Cardiac muscle cell (in vitro differentiated cells and primary cell): ENCODE measurements at places on chromosomes 3 and 15.

DNA sequence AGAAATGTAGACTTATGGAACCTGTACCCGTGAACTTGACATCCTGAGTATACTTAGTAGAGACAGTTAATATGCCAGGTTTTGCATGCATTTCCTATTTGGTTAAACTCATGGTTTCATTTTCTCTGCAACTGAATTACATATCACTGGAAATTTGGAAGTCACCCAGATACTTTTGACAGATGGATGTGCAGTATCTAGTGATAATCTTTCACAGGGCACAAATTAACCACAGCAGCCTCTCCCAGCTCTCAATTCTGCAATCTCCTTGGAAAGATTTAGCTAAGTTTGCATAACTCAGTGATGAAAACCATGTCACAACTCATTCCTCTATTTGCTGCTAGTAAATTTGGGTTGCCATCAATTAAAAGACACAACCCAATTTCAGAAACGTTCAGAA is 162.3 kb upstream of the TPM1 start:
- DNase-seq = no peak

- DNase-seq = no peak
Observed at GRCh38 chr15:70062321-70062956, 35.3 kb downstream of the TLE3 start.

DNA sequence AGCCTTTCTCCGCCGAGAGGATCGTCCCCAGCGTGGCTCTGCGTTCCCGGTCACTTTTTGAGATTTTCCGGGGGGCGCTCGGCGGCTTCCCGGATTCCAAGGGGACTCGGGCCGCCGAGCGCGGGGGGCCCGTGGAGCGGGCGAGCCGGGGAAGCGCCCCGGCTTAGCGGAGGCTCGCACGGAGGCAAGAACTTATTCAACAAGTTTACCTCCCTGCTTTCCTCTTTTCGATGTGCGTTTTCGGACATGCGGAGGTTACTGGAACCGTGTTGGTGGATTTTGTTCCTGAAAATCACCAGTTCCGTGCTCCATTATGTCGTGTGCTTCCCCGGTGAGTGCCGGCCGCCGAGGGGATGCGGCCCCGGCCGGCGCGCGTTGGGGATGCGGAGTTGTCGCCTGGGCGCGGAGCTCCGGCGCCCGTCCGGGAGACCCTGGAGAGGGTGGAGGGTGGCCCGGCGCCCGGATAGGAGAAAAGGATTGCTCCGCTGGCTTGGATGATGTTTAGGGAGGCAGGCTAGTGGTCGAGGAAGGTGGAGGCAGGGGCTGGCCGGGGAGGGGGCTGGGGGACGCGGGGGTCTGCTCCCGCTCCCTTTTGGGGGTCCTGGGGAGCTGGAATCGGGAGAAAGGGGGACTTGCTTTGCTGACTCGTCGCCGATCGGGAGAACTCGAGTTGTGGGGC is 810 bp downstream of the PTPRG start:
- DNase-seq = peak; percentile 49

DNA sequence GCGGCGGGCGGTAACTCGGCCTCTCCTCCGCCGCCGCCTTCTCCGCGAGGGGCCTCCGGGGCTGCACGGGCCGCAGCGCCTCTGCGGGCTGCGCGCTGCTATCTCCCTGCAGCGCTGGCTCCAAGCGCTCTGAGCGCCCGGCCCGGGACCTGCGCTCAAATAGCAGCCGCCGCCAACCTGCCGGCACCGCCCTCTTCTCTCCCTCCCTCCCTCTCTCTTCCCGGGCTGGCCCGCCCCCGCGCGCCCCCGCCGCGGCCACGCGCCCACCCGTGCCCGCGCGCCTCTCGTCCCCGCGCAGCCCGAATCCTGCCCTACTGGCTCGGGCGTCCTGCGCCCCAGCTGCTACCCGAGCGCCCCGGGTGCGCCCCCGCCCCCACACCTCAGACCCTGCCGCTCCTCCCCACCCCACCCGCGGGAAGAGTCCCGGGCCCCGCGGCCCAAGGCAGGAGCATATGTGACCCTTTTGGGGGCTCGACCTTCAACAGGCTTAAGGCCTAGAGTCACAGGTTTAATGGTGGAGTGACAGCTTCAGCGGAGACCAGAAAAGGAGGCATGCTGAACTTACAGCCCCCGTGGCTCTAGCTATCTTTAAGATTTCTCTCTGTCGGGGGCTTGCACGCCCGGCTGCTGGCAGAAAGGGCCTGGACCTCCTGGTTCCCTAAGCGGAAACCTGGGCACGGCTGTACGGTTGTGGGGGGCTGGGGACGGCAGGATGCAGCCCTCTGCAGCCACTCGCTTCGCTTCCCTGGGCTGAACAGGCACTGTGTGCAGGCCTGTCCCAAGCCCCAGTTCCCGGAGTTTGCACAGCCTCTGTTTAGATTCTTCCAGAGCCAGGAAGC is at the start of gene CACNA2D2:
CACNA2D2 (minus strand) TSS at position 131 of the 839 bp plus-strand sequence. CDS start 211 bp downstream, outside the sequence.
- DNase-seq = peak; percentile 86

GRCh38 chr15:92707880-92708551 is 52.4 kb upstream of the FAM174B start:
- DNase-seq = no peak

DNA sequence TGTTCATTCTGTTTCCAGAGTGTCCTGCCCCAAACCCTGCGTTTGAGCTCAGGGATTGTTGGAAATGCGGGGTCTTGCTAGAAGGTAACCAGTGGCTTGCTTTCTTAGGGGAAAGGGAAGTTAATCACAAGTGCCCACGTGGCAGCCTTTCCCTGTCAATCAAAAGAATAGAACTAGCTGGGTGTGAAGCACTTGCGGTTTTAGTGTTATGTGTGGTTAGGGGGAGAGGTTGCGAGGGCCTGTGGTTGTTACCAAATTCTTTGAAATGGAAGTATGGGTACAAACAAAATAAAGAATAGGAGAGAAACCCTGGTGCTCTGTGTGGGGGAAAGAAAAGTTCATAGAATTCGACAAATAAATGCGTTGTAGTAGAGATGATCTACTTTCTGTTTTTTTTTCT is 67.6 kb downstream of the FNDC3B start:
- peak; percentile 50 for DNase-seq

GRCh38 chr3:42723219-42723618 is 20.6 kb upstream of the HHATL start:
- DNase-seq = no peak

DNA sequence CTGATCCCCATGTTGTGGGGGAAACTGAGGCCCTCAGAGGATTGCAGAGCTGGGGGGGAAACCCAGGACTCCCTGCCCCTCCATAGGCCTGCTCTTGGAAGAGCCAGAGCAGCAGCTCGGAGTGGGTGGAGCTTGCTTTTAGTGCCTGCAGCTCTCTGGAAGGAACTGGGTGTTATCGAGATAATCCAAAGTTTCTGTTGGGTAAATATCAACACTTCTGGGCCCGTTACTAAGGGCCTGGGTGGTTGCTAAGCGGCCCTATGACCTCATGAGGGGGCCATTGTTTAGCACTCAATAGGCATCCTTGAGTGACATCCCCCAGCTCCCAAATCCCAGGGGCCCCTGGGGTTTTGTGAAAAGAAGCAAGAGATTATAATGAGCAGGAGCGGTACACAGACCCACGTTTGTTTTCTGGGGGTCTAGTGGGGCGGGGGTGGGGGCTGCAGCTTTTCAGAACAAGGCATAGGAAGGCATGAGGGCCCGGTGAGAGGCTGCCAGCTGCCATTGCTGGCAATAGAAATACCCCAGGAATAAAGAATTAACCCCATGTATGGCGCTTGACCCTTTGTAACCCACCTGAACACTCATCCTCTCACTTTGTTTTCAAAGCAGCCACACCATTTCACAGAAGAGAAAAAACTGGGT is 48.3 kb upstream of the ATP2B2 start:
- no peak for DNase-seq

GRCh38 chr3:38647217-38647970 is 2.1 kb downstream of the SCN5A start:
- no peak for DNase-seq

DNA sequence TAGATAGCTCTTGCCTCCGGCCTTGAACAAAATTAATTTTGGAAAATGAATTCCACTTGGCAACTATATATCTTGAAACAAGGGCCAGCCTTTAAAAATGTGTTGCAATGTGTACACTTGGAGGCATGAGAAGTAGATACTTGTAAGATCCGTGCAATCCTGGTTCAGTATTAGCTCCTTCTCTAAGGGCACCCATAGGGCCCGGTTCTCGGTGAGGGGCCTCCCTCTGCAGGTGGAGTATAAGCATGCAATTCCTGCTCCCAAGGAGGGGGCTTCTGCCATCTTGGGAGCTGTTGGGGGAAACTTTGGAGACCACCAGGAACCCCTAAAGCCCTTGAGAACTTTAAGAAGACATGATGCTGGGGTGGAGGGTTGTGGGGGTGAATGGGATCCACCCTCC is 388.7 kb upstream of the RGMA start:
- no peak for DNase-seq

DNA sequence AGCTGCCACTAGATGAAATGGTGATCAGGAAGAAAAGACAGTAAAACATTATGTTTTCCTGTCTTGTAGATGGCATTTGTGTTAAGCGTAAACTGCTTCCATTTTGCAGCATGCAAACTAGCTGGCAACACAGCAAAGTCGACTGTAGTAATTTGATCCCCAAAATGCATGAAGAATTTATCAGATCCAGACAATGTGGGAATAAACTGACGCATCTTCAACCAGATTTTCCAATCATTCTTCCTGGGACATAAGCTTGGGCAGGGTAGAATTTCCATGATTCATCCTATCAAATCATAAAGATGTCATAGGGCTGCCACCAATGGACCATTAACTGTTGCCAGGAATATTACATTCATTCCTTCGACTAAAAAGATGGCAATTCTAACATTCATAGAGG is 260.3 kb downstream of the ERC2 start:
- no peak for DNase-seq

DNA sequence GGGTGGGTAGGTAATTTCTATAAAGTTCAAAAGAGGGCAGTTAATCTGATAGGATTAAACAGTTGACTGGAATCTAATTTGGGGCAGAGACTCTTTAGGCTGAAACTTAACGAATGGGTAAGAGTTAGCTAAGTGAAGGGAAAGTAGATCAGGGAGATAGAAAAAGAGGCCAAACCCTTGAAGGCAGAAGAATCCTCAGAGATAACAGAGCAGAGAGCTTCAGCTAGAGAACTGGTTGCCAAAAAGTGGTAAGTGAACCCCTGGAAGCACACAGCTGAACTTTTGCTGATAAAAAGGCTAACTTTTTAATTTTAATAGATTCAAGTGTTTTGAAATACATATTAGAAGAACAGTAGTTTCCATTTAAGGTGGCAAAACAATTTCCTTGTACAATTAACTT is 99.2 kb downstream of the FHIT start:
- no peak for DNase-seq

GRCh38 chr3:59559721-59560435 is 510.1 kb upstream of the CFAP20DC start:
- no peak for DNase-seq

GRCh38 chr3:68207327-68207726 is 552.9 kb upstream of the SUCLG2 start:
- no peak for DNase-seq

DNA sequence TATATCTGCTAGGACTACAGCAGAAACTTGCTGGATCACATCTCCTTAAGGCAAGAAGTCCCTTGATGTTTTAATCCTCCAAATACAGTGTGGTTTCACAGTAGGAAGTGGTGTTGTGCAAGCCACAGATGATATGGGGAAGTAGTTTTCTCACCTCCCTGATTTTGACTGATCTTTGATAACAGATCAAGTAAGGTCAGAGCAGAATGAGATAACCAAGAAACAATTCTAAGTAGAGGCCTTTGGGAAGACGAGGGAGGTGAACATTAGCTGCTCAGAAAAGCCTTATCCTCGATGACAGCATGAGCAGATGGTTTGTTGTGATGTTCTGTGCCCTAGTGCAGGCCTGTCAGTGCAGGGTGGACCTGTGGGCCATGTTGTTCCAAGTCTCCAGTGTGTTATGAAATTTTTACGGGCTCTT is 61.3 kb downstream of the RIOX2 start:
- no peak for DNase-seq

GRCh38 chr3:128973988-128974564 is 19.8 kb downstream of the CFAP92 start:
- no peak for DNase-seq

DNA sequence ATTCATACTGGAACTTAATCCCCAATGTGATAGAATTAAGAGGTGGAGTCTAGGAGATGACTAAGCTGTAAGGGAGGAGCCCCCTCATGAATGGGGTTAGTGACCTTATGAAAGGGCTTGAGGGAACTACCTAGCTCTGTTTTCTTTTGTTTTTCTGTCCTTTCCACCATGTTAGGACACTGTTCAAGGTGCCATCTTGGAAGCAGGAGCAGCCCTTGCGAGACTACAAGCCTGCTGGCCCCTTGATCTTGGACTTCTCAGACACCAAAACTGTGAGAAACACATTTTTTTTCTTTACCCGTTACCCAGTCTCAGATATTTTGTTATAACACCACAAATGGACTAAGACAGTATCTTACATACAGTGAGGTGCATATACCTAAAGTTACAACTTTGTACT is 26.5 kb downstream of the GOLGA6A start:
- no peak for DNase-seq

- no peak for DNase-seq
Observed at GRCh38 chr3:191959876-191960413, 499.0 kb downstream of the PYDC2 start.
